ENCODE measurements at places on chromosomes 7 and 10. TPM values are rescaled to one million over a fixed set of nuclear protein-coding genes. Genes with fewer than 3 reads are reported as not detected.

Gene MYPN
- polyA plus RNA-seq: 0.01 TPM

DNA sequence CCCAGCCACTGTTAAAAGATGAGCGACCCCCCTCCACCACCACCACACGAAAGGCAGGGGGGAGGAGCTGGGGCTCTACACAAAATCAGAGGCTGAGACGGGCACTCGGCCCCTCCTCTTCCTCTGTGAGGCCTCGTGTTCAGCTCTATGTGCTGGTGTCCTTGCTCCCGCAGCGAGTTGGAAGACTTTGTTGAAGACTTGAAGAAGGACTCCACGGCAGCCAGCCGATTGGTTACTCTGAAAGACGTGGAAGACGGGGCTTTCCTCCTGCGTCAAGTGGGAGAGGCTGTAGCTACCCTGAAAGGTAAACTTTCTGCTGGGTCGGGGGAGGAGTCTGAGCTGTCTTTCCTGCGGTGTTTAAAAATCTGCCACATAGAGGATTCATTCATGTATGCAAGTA, 203.7 kb downstream of the ARHGAP21 start:
- no peak for DNase-seq

- DNase-seq: no peak
Measured at GRCh38 chr7:53719122-53719521, 683.7 kb downstream of the POM121L12 start.

DNA sequence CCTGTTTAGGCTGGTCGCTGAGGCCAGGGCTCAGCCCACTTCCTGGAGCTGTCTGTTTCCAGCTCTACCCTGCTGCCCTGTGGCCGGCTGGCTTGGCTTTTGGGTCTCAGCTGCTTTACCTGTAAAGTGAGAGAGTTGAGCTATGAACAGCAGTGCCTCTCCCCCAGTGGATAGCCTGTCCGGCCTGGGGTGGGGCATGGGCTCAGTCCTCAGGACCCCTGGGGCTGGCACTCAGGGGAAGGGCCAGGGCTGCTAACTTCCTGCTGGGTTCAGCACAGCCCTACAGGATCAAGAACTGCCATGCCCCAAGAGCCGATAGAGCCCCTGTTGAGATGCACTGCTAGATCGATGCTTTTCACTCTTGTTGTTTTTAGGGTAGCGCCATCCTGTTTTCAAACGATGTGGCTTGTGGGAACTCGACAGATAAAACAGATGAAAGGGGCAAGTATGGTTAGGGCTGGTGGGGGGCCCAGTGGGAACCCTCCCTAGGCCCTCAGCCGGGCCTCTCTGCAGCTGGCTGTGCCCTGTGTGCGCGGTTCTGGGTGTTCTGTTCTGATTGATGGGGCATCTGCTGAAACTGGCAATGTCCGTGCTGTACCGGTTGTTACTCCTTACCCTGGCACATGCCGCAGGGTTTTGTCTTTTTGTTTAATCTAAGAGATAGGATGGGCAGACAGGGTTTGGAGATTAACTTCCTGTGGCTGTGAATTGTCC, 10.0 kb upstream of the SFRP5 start:
- no peak for DNase-seq

GRCh38 chr10:33732161-33732680, 397.8 kb upstream of the NRP1 start:
- DNase-seq: no peak

GRCh38 chr7:98808751-98809460, 60.9 kb downstream of the TMEM130 start:
- DNase-seq: no peak

All from foreskin keratinocyte (primary cell).